T-helper 1 cell treated with Interleukin-12 subunit alpha and Interleukin-12 subunit beta and Interleukin-4 antibody, amounts not matched to agents 30 ng/mL and 1 ng/mL, for 36 hours (primary cell): ENCODE measurements at places on chromosomes 3 and 15. TPM values are rescaled to one million over a fixed set of nuclear protein-coding genes. Genes with fewer than 3 reads are reported as not detected.

CFAP44 gene
- 6.4 and 6.8 TPM in 2 replicates for total RNA-seq

SI gene
- total RNA-seq = not detected in 2 replicates

RHOA gene
- total RNA-seq = 420 and 425 TPM in 2 replicates

VGLL4 gene
- 27.4 and 28.6 TPM in 2 replicates for total RNA-seq

SCN5A gene
- not detected in 2 replicates for total RNA-seq

TGM5 gene
- total RNA-seq = 0.20 and 0.39 TPM in 2 replicates
